ENCODE measurements at places on chromosomes 2 and 18.
A peak's percentile ranks its signal among the peaks of the same experiment; 100 is the strongest.

DNA sequence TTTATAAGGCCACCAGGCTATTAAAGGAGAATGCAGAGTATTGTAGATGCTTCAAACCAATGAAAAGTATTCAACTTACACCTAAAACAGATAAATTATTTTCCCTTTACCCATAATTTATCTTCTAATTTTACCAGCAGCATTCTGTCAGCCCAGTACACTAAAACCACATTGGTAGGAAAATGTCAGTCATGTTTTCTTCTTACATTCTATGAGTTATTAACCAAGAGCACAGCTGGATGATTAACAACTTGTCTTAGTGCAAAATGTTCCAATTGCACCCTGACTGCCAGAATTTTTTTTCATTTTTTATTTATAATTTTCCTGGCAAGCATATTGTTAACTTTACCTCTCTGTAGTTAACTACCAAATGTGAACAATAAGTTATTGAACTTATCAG lies 79.0 kb upstream of the WDR75 start:
- DNase-seq, result no peak

DNA sequence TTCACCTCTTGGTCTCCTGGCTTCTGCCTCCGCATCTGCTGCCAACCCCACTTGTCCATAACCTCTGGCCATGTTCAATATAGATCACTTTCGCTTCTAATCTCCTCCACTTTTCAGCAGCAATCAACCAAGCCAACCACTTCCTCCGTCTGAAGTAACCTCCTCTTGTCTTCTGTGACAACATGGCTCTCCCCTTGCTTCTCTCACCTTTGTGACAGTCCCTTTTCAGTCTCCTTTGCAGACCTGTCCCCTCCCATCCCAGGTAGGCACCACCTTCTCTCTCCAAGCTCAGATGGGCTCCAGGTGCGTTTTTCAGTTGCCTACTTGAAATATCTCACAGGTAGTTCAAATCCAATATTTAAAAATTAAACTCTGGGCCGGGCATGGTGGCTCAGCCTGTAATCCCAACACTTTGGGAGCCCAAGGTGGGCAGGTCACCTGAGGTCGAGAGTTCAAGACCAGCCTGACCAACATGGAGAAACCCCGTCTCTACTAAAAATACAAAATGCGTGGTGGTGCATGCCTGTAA lies 4.7 kb upstream of the PSD4 start:
- no peak for DNase-seq

DNA sequence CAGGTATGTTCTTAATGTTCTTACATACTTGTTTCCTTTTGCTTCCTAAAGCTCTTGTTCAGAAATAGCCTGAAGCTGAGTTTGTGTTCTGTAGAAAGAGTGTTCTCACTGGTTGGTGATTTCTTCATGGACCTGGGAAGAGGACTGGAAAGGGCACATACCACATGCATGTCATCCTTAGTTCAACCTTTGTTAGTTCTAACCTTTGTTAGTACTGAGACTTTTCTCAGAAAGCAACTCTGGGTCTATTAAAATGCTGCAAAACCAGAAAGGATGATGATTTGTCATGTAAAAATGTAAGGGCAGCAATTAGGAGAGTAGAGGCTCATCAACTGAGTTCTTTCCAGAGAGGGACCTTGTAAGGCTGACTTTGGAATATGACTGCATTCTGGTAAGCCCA lies 2.5 kb upstream of the FAP start:
- DNase-seq, result no peak

- no peak for DNase-seq
Observed at GRCh38 chr2:71952572-71953188, 195.0 kb downstream of the CYP26B1 start.

DNA sequence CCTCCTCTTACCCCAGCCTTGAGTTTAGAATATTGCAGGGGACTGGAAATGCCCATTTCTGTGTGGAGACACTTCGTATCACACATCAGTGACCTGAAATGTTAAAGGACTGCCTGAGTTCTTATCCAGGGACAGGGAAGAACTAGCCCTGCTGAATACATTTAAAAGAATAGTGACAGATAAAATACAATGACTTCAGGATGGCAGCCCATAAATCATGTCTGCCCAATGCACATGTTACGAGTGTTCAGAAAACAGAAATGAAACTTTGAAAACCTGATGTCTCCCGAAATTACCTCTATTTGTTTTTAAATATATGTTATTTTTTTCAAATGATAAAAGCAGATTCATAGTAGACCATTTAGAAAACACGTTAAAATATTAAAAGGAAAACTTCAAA lies 22.3 kb upstream of the RAB12 start:
- DNase-seq, result no peak

DNA sequence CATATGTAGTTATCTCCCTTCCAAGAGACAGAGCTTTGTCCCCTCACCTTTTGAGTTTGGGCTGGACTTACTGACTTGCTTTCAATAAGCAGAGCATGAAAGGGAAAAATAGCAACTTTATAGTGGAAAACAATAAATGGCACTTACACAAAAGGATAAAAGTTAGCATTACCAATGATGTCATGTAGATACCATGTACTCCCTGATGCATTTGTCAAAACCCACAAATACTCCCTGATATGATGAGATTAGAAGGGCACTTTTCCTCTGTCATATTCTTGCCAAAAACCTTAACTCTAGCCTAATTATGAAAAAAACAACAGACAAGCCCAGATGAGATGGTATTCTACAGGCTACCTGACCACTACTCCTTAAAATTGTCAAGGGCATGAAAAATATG lies 16.0 kb downstream of the HIBCH start:
- DNase-seq, result no peak

- DNase-seq, result no peak
Observed at GRCh38 chr18:23618862-23619387, 32.6 kb upstream of the NPC1 start.

- DNase-seq, result peak; percentile 55
Observed at GRCh38 chr2:195533771-195534642, 123.0 kb upstream of the SLC39A10 start.

- no peak for DNase-seq
Observed at GRCh38 chr2:1070601-1071000, 120.0 kb downstream of the SNTG2 start.

- DNase-seq, result no peak
Observed at GRCh38 chr18:77135339-77136075, 2.9 kb upstream of the MBP start.

- DNase-seq, result no peak
Observed at GRCh38 chr2:75381032-75381431, 179.7 kb downstream of the EVA1A start.

GRCh38 chr2:118847762-118848172 lies 319 bp upstream of the EN1 start:
- no peak for DNase-seq

DNA sequence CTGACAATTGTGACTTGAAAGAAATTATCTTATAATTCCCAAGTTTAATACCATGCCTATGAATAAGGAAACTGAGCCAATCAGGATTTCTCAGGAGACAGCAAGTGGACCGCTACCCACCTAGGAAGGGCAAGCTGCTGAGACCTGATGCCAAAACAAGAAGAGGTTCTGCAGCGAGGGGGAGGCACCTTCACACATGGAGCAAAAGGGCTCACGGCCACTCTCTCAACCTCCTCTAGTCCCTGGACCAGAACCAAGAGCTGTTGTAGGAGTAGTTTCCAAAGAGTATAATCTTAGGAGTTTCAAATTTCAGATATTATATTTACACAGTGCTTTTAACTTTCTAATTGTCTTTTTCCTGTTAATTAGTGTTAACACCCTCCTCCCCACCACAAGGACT lies 154.7 kb upstream of the ETAA1 start:
- DNase-seq, result no peak

GRCh38 chr18:79631761-79632446 lies 47.7 kb upstream of the CTDP1 start:
- DNase-seq, result no peak

GRCh38 chr2:114122930-114123329 lies 233.0 kb downstream of the ACTR3 start:
- no peak for DNase-seq

DNA sequence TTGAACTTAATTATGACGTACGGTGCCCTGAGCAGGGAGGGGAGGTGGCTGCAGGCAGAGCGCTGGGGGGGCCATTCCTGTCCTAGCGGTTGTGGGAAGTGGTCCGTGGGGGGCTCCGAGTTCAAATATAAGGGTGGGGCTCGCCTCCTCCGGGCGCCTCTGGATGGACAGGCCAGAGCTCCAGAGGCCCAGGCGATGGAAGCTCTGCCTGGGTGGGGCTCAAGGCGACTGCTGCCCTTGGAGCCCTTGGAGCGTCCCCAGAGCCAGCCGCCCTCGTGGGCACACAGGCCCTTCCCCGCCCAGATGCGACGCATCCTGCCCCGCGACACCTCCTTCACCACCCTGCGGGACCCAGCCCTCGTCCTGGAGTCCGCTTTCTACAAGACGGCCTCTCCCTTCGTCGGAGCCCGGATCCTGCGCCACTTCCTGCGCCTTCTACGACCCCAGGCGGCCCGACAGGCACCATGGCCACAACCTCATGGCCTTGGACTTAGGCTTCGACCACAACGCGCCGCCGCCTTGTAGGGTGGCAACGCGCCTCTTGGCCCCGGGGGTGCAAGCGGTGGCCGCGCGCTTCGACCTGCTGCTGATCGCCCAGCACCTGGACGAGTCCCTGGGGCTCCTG lies 10.5 kb downstream of the AQP12B start:
- no peak for DNase-seq

DNA sequence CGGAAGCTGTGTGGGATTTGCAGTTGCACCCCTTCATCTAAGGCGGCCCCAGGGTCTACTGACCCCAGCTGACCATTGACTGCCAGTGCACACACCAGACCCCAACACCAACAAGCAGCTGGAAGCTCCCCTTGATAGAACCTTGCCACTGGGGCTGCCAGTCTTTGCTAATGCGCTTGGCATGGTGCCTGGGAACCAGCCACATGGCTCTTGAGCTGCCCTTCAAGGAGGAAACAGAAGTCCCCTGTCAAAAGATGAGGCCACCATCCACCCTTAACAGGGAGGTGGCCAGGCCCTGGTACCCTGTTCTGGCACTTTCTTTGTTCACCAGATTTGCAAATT lies 8.6 kb downstream of the ALPI start:
- no peak for DNase-seq

DNA sequence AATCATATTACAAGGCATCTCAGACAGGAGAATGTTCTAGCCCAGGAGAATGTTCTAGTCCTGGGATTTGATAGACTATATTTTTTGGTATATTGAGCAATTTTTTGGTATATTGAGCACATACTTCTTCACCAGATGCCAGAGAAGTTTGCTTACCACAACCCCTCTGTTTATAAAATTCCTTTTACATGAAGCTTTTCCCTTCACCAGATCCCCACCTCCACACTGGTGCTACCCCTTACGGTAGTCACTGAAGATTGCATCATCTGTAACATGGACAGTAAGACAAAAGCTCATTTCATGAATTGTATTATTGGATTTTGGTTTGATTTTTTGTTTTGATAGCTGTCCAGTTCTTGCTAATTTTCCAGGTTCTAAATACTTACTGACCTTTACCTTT lies 7.2 kb upstream of the HNMT start:
- no peak for DNase-seq

- DNase-seq, result no peak
Observed at GRCh38 chr2:119490653-119491195, 33.6 kb downstream of the SCTR start.

DNA sequence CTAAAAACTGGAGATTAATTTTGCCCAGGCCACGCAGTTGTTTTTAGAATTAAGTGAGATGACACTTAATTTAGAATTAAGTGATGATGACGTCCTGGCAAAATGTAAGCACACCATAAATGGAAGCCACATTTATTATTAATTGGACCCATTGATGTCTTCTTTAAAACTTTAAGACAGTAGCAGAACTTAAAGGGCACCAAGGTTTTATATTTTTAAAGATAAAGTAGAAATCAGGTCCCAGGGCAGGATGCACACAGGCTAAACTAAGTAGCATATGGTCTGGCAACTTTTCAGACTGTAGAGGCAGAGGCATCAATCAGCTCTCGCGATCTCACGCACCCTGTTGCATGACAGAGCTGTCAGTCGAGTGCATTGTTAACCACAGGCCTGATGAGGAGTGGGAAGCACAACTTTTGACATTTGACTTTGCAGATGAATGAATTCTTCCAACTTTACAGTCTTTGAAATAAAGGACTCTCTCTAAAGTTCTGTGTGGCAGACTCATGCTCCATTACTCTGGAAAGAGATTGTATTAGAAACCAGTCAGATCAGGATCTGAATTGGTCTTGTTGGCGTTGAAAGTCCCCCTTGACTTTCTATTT lies 232.4 kb downstream of the CD226 start:
- no peak for DNase-seq

- DNase-seq, result no peak
Observed at GRCh38 chr18:44051026-44051425, 629.7 kb upstream of the SETBP1 start.

DNA sequence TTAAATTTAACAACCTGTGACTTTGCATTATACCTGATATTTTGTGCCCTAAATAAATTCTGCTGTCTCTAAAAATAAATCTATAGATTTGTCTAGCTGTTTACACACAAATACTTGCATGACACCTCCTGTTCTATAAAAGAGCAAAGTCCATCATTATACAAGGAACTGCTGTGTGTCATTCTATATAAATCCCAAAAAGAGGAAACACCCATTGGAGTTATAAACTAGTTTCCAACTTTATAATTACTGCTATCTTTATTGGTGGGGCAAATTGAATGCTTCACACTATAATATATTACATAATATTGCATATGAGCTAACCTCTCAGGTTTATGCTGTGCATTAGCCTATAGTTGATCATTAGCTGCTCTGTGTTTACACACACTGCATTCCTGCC lies 504.4 kb downstream of the SATB2 start:
- no peak for DNase-seq

- no peak for DNase-seq
Observed at GRCh38 chr2:131557558-131558321, 30.1 kb downstream of the CCDC74A start.

GRCh38 chr2:108145557-108146326 lies 94.0 kb upstream of the SULT1C3 start:
- DNase-seq, result no peak

DNA sequence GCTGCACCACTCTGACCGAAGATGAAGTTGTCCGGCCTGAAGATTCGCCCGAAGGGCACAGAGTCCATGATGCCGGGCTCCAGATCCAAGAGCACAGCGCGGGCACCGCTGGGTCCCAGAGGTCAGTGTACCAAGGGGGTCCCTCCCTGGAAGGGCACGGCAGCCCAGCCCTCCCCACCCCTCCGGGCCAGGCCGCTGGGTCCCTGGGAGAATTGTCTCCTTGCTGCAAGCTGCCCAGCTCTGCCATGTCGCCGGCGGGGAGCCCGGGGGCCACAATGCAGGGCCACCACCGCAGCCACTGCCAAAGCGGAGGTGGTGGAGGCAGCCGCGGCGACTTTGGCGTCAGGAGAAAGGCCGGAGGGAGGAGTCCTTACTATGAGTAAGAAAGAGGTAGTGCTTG lies 189.5 kb upstream of the CYRIA start:
- DNase-seq, result no peak

GRCh38 chr2:84817239-84817655 lies 63.6 kb downstream of the TRABD2A start:
- no peak for DNase-seq

DNA sequence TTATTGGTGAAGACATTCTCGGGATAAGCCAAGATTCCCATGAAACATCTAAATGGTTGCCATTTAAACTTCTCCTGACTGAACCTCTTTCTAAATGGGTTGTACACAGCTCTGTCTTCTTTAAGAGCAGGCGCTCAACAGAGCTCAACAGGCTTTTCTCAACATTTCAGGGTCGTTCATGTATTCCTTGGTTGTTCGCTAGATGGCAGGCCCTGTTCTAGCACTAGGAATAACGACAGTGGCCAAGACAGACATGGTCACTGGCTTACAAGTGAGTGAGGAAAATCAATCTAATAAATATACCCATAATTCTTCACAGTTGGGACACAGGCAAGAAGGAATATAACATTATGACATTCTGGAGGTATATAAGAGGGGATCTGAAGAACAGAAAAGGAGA lies 154.5 kb downstream of the SMAD2 start:
- DNase-seq, result no peak
